ENCODE measurements at places on chromosomes 3 and 15. TPM values are rescaled to one million over a fixed set of nuclear protein-coding genes. Genes with fewer than 3 reads are reported as not detected.

The TMC3 gene
- total RNA-seq: 0.20 TPM

The ECE2 gene
- total RNA-seq: not detected

- DNase-seq: no peak
Observed at GRCh38 chr3:16399473-16399872, 114.0 kb downstream of the RFTN1 start.

GRCh38 chr3:171115667-171116066, 89.1 kb upstream of the SLC2A2 start:
- no peak for DNase-seq

DNA sequence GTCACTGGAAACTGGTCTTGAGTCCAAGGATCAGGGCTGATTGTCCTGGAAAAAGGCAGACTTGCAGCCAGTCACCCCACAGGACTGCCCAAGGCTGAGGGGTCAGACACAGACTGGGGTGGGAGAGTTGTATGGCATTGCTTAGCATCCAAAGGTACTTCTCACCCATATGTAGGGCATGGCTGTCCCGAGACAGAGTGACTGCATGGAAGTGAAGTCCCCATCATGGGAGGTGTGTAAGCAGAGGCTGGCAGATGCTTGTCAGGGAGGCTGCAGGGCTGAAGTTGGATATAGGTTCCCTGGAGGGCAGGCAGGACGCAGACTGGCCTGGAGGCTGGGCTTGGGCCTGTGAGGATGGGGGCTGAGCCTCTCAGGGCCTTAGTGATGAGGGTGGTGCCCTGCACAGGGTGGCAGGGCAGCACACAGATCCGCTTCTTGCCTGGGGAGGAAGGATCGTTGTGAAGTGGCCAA, 31.1 kb downstream of the PSTPIP1 start:
- no peak for DNase-seq

- no peak for DNase-seq
Observed at GRCh38 chr3:44966795-44967278, 9.1 kb downstream of the ZDHHC3 start.

- DNase-seq: no peak
Observed at GRCh38 chr3:94967196-94967595, 904.3 kb downstream of the NSUN3 start.

- no peak for DNase-seq
Observed at GRCh38 chr3:162328649-162329048, 832.0 kb downstream of the OTOL1 start.

GRCh38 chr3:39668420-39668819, 141.0 kb upstream of the MYRIP start:
- no peak for DNase-seq

Data from skin of body (tissue), 3 donors.